ENCODE measurements at places on chromosomes 4 and X.
A peak's percentile ranks its signal among the peaks of the same experiment; 100 is the strongest.

DNA sequence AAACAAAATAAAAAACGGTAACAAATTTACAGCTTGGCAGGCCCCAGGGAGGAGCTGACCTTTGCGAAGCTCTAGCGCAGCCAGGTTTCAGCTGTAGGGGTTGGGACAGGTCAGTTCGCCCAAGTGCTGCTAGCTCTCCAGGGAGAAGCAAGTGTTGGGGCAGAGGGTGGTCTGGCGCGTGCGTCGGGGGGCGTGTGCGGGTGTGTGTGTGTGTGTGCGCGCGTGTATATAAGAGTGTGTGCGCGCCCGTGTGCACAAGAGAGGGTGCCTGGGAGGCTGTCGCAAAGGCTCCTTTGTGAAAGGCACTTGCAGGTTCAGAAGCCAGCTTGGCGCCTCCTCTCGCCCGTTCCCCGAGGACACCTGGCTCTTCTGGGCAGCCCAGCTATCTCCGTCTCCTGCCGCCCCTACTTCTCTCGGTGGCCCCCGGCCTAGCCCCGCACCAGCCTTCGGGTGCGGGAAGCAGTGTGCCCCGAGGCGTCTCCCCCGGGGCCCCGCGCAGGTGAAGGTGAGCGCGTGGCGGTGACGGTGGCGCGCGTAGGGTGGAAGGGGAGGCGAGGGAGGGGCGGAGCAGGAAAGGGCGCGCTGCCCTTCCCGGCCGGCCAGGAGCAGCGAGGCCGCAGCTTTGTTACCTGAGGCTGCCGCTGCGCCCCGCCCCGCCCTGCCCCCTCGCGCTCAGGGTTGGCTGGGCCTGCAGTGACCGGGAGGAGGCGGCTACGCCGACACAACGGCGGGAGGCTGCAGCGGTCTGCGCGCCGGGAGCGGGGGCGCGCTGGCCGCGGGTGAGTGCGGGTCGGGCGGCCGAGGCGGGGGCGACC lies at the start of gene FHDC1:
Gene FHDC1, plus strand, starts transcription at position 693 of the 815 bp plus-strand sequence. CDS start 6,735 bp downstream, outside the sequence.
- DNase-seq: peak; percentile 44

- DNase-seq: no peak
Observed at GRCh38 chr4:187176261-187176910, 452.7 kb upstream of the FAT1 start.

GRCh38 chrX:80879143-80879542 lies 69.5 kb upstream of the BRWD3 start:
- DNase-seq: no peak

DNA sequence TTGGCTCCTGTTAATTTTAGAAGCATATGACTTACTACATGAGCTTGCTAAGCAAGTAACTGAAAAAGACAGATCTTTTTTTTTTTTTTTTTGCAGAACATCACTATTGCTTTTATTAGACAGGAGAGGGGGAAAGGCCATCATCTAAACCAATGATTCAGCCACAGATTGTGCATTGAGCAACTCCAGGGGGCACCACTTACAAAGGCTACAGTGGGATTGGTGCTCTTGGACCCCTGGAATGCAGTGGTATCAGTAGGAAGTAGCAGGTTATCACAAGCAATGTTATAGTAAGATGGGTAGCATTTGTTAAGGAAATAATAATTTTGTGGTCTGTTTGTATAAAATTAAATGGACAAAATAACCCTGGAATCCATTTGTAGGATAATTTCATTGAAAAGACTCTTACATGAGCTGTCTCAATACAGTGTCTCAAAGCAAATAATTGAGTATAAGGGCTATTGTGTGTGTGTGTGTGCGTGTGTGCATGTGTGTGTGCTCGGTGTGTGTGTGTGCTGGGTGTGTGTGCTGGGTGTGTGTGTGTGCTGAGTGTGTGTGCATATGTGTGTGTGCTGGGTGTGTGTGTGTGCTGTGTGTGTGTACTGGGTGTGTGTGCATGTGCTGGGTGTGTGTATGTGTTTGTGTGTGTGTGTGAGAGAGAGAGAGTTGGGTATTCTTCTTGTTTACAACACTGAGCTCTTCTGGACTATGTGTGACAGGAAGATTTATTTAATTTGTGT lies 296.3 kb downstream of the PCDH7 start:
- DNase-seq: no peak

GRCh38 chrX:138748480-138748879 lies 37.0 kb upstream of the FGF13 start:
- no peak for DNase-seq

DNA sequence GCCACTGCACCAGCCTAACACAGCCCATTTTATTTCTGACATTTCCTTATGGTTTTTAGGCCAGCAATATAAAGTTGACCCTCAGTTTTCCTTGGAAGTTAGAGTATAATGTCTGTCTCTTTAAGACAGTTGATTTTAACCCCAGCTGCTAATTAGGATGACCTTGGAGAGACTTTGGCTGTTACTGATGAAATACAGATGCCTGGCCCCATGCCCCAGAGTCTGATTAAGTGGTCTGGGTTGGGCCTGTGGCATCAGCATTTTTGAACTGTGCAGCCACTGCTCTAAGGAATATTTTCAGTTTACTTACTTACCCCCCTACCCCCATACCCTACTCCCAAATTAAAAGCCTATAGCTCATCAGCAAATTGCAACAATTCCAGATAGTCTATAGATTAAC lies 85.8 kb downstream of the DCLK2 start:
- DNase-seq: no peak

GRCh38 chr4:105196523-105197145 lies 50.0 kb downstream of the TET2 start:
- DNase-seq: no peak

- DNase-seq: peak; percentile 78
Observed at GRCh38 chr4:53932796-53933610, 131.4 kb downstream of the CHIC2 start.

DNA sequence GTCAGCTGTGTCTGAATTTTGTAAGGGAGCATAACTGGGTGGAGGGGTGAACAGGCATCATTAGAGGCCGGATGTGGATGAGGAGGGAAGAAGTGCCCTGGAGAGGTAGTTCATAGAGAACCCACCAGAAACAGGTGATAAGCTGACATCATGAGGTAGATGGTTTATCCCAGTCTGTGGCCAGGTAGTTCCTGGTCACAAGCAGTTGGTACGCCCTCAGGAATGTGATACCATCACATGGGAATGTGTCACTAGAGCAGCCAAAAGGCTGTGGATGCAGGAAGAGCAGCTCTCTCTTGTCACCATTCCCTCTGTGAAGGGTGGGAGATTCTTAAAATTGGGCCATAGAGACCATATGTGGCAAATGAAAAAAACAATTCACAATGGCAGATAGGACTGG lies 21.9 kb downstream of the MSN start:
- DNase-seq: no peak

- no peak for DNase-seq
Observed at GRCh38 chrX:148512453-148512852, 12.0 kb downstream of the AFF2 start.

- no peak for DNase-seq
Observed at GRCh38 chr4:151475035-151475714, 66.2 kb downstream of the FHIP1A start.

DNA sequence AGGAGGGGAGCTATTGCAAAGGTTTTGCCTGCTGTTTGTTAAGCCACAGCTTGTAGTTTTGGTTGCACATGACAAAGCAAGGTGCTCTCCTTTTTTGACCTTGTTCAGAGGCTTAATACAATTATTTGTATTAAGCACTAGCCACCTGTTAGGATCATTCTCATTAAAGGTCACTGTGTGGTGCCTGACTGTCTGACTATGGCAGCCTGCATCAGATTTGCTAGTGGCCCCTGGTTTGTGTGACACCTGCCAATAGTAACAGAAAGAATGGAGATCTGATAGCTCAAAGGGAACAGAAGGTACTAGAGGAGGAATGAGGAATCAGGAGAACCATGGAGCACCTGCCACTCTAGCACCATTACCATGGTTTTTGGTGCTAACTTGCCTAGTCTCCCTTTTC lies 102.5 kb downstream of the POLA1 start:
- DNase-seq: no peak

DNA sequence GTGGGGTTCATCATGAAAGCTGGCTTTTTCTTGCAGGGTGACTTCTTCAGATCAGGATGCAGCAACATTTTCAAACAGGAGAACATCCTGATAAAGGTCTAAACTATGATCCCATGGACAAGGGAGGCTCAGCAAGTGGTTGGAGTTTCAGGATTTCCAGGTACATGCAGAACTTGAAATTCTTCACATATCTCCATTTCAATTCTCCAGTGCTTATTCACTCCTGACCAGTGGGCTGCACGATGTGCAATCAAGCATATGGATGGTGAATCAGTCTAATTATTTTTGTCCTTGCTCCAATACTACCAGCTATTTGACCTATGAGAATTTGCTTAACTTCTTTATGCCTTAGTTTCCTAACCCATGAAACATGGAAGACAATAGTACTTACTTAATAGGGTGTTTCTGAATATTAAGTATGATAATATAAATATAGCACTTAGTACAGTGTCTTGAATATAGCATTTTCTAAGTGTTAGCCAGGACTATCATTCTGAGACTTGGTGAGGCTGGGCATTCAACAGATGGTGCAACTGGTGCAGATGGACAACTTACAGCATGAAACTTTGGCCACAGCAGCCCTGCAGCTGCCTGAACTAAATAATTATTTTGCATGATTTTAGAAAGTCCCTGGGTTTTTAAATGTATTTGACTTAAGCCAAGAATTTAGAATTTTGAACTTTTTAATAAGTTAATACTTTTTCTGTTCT lies 92.4 kb downstream of the HPGD start:
- DNase-seq: no peak

DNA sequence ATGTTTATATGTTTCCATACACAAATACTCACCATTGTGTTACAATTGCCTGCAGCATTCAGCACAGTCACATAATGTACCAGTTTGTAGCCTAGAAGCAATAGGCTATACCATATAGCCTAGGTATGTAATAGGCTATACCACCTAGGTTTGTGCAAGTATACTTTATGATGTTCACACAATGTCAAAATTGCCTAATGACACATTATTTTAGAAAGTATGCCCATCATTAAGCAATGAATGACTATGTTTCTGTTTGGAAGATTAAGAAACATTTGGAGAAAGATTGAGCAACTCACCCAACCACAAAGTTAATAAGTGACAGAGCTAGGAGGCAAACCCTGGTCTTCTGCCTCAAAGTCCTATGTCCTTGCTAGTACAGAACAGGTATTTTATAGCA lies 96.8 kb upstream of the GRIA3 start:
- DNase-seq: no peak

DNA sequence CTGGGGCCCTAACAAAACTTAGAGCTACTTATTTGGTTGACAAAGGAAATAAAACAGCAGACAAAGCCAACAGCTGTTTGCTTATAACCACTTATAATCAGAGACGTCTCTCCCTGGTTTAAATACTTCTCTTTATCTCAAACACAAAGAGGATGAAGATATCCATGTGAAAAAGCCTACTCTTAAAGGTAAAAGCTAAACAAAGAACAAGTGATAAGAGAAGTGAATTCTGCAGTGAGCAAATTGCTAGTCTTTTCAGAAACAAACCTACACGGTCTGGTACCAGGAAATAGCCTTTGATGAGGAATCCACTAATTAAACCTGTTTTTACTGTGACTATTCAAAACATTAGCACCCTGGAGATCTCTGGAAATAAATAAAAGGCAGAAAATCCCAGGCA lies 46.7 kb downstream of the GRIA3 start:
- DNase-seq: no peak

DNA sequence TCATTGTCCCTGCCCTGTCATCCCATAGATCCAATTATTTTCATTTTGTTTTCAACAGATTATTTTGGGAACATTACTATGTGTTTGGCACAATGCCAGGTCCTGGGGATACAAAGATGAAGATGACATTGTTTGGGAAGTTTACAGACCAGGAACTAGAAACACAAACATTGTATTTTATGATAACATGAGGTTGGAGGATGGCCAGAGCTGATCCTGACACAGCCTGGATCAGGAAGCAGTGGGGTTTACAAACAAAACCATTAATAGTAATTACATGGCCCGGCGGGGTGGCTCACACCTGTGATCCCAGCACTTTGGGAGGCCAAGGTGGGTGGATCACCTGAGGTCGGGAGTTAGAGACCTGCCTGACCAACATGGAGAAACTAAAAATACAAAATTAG lies 29.9 kb downstream of the CLRN2 start:
- DNase-seq: no peak

GRCh38 chr4:123234955-123235354 lies 161.6 kb upstream of the SPRY1 start:
- DNase-seq: no peak

DNA sequence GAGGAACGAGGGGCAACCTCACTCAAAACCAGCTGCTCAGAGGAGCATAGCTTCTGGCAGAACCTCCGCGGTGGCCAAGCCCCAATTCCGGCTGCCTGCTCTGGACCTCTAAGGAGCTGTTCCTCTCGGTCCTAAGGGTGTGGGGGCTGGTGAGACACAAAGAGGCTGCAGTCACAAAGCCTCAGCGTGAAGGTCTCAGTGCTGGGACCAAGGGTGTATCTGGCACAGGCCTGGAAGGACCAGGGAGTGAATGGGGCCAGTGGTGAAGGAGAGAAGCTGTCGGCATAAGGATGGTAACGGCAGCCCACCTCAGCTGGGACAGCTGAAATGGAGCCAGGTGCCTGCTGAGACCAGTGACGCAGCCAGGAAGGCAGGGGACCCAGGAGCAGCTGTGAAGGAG lies 5.3 kb downstream of the PDE6B start:
- DNase-seq: no peak

DNA sequence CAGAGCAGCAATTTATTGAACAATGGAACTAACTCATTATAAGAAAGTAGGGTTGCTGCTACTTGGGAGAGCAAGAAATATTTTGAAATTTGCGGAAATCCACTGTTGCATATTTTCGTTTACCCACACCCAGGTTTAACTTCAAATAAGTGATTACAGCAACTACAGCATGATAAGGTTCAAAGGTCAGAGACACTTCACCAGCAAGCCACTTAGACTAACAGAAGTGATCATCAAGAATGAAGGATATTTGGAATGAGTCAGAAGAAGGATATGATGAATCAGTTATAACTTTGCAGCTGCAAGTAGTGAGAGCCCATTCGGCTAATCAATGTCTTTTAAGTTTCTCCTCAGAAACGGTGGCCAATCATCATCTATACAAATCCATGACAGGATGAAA lies 199.3 kb downstream of the TMA16 start:
- no peak for DNase-seq

DNA sequence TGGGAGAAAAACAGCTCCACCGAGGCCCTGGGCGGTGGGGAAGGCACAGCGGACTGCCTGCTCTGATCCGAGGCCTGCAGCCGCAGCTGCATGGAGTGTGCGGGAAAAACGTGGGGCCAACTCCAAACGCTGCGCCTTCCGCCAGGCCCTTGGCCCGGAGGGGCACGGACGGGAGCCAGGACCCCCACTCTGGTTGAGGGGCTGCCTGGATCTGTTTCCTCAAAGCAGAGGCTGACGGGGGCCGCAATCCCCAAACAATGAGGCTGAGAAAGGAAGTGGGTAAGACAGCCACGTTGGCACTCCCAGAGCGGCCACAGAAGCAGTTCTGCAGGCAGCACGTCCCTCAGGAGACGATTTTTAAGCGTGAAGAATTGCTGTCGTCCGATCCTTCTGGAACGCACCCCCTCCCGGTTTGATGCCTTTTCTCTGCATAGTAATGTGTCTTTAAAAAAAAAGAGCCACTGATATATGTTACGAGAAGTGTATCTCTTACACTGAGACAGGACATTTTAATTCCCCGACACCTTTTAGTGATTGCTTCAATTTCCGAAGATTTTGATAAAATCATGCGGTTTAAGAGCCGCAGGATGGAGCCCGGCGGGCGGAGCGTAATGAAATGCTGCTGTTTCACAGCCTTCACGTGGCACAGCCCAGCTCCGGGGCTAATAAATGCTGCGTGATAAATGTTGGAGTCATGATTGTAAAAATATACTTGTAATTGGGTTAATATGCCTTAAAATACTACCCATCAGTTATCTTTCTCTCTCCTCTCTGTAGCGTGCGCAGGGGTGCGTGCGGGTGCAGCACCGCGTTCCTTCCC lies 85.7 kb downstream of the FAM53A start:
- peak; percentile 5 for DNase-seq

GRCh38 chrX:18884916-18885315 lies 99.0 kb downstream of the PHKA2 start:
- DNase-seq: no peak

Data from right hindlimb (tissue), 1 donor.